NCI-H345 (cell line): ENCODE measurements at places on chromosomes 2 and 18.

GRCh38 chr2:18841248-18842150 lies 252.1 kb upstream of the NT5C1B start:
- DNase-seq, result no peak

DNA sequence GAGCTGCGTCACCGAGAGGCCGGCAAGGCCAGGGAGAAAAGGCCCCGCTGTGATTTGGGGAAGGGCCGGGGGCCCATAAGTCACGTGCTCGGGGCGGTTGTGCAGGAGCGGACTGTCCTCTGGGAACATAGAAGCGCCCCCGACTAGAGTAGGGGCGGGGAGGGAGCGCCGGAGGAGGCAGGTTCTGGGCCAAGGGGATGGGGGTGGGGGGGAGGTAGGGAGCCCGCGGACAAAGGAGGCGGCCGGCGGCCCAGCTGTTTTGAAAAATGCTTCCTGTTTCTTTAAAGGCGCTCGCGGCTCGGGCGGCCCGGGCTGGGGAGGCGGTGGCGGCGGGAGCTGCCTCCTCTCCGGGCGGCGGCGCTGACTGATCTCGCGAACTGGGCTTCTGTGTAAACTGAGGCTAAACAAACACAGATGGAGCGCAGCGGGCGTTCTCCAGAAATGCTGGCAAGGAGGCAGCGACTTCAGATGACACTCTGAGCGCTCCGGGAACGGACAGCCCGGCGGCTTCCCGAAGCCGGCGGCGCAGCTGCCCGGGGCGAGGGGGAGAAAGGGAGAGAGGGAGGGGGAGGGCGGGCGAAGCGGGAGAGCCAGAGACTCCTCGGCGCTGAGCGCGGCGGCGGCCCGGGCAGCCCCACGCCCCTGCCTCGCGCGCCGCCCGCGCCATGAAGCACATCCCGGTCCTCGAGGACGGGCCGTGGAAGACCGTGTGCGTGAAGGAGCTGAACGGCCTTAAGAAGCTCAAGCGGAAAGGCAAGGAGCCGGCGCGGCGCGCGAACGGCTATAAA lies at the start of gene ATOH8:
ATOH8 (plus strand) TSS at position 467 of the 788 bp plus-strand sequence; CDS start at position 666, 199 bp downstream.
- peak; percentile 57 for DNase-seq

DNA sequence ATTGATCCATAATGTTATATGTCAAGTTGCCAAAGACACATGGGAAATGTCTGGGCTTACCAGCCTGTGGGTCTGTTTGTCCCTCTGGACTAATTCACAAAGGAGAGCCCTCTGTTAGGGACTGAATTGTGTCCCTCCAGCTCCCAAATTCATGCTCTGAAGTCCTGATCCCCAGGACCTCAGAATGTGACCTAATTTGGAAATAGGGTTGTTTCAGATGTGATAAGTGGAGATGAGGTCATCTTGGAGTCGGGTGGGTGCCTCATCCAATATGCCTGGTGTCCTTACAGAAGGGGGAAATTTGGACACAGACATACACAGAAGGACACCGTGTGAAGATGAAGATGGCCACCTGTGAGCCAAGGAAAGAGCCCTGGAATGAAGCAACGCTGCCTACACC lies 41.4 kb upstream of the ROCK2 start:
- no peak for DNase-seq

GRCh38 chr2:55899881-55900280 lies 23.7 kb downstream of the EFEMP1 start:
- no peak for DNase-seq

DNA sequence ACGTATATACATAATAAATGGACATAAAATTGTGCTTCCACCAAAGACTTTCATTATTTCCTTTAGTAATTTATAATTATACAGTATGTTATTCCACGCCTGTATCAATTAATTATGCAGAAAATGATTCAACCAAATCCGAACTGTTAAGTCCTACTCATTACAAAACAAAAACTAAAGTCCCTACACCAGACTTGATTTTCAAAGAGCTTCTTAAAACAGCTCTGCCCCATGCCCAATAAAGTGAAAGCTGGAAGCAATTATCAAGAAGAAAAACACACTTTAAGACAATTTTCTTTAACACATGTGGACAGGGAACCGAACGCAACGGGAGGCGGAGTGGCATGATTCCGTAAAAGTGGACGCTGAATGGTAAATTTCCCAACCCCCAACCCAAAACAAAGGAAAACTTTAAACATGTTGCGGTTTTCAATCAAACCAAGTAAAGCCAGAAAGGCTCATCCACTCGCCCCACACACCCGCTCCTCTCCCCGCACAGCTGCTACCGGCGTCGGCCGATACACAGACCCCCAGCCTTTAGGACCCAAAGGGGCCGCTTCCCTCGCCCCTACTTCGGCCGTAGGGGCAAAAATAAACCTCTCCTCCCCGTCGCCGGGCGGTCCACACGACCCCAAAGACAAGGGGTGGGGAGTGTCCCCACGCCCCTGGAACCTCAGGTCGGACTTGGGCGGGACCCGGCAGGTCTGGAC lies 705 bp downstream of the YES1 start:
- DNase-seq, result no peak

- DNase-seq, result no peak
These were observed 400.5 kb upstream of the TCF4 start for GRCh38 chr18:55988537-55988936.

- DNase-seq, result no peak
These were observed 60.3 kb downstream of the SH3BP4 start for GRCh38 chr2:235011929-235012631.

DNA sequence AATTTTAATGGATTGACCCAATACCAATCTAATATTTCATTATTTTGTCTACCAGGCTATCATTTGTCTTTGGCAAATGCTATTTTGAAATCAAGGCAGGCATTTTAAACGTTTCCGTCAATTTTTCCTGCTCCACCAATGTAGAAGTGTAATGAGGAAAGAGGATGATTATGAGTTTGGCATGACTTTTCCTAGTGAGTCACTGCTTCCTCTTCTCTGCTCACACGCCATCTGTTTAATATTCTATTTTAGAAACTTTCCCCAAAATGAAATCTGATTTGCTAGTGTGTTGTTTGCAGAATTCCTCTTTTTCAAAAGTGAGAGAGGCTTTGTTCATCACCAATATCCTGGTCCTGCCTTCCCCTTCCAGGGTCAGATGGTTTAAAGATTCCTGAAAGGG lies 42.5 kb upstream of the PID1 start:
- no peak for DNase-seq

DNA sequence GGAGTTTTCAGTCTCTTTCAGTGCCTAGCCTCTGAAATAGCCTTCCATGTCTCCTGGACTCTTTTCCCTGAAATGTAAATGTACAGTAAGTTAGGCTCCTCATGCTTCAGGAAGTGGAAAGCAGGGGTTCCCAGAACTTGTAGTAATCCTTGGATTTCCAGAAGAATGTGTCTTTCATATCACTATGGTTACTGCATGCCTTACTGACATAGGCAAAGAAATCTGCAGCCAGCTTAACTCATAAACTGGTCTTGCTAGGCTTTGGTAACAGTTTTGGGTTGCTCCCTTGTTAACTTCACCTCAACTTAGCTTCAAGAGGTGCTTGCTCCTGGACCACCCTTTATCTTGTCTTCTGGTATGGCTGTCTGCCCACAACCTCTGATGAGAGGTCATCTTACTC lies 686.8 kb upstream of the DDX18 start:
- no peak for DNase-seq
